ENCODE measurements at places on chromosomes 11 and 22.

GRCh38 chr11:39288011-39288410 is 2171.4 kb downstream of the LRRC4C start:
- DNase-seq, result no peak

GRCh38 chr11:47863898-47864430 is 15.8 kb upstream of the NUP160 start:
- no peak for DNase-seq

DNA sequence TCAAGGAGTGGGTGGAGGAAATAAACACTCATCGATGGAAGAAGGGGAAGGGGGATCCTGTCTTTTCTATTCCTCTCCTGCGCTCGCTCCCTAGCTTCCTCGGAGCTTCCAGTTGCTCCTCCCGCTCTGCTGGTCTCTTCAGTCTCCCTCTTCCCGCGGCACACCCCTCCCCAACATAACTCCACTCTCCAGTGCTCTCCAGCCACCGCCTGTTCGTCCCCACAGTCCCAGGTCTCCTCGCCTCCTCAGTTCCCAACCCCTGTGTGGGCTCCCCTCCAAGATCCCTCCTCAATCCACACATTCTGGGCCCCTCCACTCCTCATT is 438 bp downstream of the ZW10 start:
- no peak for DNase-seq

DNA sequence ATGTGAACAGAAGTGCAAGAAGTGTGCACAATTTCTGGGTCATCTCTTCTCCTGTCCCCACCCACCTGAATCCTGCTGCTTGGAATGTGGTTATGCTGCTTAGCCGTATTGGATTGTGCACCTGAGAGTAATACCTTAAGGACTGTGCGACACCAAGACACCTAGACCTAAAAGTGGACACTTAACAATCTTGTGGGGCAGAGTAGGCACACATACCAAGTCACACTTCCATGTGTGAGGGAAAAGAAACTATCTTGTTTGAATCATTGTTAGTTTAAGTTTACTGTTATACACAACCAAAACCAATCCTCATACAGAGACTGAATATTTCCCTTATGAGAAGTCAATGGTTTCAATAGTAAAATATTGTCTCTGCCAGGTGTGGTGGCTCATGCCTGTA is 93.7 kb downstream of the CCDC83 start:
- DNase-seq, result no peak

GRCh38 chr11:129767827-129768226 is 47.8 kb upstream of the TMEM45B start:
- DNase-seq, result no peak

DNA sequence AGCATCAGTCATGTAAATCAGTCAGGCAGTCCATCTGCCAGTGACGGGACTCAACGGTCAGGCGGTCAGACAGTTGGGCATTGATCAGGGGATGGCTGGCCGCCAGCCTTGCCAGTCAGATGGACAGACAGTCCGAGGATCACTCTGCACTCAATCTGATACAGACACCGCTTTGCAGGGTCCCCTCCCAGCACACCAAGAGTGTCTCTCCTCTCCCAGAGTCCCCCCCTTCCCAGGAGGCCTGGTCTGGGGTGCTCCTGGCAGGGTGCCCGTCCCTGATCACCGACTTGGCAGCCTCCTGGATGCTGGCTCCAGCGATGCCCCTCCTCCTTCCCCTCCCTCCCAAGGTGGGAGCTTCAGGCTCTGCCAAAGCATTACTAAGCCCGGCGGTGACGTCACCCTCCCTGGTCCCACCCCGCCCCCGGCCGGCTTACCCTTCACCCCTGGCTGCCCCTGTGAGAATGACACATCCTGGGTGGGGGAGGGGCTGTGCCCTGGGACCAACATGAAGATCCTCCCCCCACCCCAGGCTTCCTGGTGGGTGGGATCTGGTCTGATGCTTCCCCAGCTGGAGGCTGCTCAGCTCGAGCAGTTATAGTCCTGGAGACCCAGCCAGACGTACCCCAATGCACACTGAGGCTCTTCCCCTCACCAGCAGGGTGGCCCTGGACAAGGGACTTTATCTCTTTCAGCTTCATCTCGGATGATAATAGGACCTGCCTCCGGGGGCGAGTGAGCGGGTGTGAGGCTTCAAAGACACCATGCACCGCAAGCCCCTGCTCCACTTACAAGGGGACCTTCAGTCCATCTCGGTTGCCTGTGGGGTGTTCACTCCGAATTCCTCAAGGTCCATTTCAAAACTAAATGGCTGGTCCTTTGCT is 69.2 kb downstream of the CD82 start:
- no peak for DNase-seq

DNA sequence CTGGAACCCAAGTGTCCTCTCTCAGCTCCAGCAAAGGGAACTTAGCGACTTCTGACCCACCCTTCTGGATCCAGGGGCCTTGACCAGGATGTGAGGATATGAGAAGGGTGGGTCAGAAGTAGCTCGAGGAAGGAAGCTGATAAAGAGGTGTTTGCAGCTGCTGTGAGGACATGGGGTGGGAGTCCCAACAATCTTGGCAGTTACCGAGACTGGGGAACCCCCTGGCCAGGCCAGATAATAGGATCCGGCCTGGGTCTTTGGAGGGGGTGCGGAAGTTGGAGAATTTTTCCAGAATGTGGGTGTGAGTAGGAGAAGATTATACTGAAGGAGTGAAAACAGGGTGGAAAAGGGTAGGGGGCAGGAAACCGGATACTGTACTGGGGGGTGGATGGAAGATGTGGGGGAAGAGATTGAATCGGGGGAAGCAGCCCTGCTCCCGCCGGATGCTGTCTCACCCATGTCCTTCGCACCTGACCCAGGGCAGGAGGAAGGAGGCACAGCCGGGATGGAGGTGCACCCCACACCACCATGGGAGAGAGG is 2.8 kb upstream of the MCAM start:
- no peak for DNase-seq

- DNase-seq, result no peak
Measured at GRCh38 chr11:581342-581741, 5.1 kb downstream of the PHRF1 start.

- DNase-seq, result no peak
Measured at GRCh38 chr11:134756811-134757540, 344.9 kb upstream of the B3GAT1 start.

DNA sequence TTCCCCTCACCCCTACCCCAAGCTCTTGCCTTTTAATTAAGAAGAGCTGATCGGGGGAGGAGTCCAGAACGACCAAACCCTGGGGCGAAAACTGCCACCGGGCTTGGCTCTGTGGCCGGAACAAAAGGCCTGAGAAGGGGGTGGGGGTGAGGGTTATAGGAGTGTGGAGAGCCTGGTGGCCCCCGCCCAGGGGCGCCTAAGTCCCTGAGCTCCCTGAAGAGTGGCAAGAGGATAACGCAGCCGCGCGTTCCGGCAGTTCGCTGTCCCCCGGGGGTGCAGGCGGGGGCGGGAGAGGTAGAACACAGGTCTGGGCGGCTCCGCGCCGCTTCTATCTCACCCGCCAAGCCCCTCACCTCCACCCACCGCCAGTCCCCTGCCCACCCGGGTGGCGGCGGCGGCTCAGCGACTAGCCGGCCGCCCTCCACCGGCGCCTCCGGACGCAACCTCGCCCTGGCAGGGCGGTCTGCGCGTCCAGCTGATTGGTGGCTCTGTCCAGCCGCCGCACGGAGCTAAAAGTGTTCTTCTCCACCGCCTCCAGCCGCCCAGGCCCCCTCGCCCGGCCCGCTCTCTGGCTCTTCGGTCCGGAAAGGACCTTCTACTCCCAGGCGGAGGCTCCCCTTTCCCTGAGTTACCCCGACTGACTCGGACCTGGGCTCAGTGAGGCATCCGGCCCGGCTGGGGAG is 18.7 kb upstream of the BDNF start:
- no peak for DNase-seq

DNA sequence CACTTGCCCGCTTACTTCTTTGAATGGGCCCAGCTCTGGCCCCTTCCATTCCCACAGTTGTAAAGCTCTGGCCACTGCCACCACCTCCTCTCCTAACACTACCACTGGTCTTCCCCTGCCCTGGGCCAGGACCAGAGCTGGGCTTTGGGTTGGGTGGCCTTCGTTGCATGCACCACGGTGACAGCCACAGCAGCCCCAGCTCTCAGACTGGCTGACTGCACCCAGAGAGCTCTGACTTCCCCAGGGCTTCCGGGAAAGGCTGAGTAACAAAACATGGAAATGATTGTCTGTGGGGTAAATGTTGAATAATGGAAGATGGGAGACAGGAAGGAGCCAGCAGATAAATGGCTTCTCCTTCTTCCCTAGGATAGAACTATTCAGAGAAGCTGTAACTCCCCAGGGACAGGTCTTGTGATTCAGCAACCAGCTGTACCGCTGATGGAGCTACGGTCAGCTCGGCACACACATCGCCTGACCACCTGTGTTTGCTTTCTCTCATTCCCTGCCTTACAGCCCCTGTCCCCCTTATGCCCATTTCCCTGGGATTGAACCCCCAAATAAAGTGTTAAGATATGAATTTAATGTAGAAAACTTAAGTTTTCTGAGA is 27.6 kb downstream of the SCN4B start:
- DNase-seq, result no peak

GRCh38 chr11:72023335-72023734 is 24.6 kb downstream of the IL18BP start:
- DNase-seq, result no peak

DNA sequence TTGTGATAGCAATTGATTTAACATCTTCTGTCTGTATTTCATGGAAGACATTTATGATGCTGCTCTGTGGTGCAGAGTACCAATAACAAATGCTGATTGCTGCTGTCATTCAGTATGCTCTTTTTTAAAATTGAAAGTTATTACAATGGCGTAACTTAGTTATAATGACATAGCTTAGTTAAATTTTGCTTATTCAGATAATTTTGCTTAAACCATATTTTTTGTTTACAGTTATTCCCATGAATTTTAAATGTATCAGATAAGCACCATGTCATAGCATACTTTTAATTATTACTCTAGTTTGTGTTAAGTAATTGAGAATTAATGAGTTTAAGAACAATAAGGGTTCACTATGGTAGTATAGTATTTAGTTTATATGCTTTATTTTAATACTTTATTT is 15.5 kb downstream of the PRMT3 start:
- DNase-seq, result no peak

- no peak for DNase-seq
Measured at GRCh38 chr22:19218541-19219233, 40.2 kb upstream of the SLC25A1 start.

- DNase-seq, result no peak
Measured at GRCh38 chr11:92628401-92629292, 340.8 kb upstream of the MTNR1B start.

- no peak for DNase-seq
Measured at GRCh38 chr11:70739811-70740487, 341.6 kb downstream of the CTTN start.

- no peak for DNase-seq
Measured at GRCh38 chr11:38835966-38836365, 2237.9 kb upstream of the RAG2 start.

- no peak for DNase-seq
Measured at GRCh38 chr22:30253205-30253852, 6.8 kb upstream of the LIF start.

GRCh38 chr11:47270331-47271271 is 668 bp downstream of the MADD start:
- no peak for DNase-seq

DNA sequence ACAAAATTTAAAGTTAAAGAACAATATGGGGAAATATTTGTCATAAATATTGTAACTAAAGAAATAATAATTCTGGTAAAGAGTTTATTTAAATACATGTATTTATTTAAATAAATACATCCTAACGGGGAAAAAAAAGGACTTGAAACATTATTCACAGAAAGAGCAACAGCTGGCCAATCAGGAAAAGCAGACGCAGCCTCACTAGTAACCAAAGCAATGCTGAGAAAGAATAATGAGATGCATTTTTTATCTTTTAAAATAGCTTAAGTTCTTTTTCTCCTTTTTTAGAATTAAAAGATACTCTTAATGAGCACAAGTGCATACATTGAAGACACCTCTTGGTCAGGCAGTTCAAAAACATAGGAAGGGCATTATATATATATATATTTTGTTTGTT is 2.6 kb upstream of the LTO1 start:
- no peak for DNase-seq

DNA sequence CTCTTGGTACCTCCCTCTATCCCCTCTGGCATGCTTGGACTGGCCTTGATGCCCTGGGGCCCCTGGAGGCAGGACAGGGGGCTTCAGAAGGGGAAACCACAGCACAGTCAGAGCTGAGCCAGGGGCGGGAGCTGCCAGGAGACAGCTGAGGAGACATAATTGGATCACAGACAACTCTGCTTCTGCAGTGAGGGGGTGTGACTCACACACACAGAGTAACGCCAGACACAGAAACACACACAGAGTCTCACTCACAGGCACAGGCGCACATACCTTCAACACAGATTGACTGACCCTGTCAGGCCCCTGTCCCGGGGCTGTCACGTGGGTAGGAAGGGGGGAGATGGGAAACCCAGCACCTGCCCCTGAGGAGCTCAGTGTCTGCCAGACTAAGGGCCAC is 20.6 kb downstream of the STARD10 start:
- DNase-seq, result no peak

- DNase-seq, result no peak
Measured at GRCh38 chr11:95065336-95065735, 1.4 kb upstream of the SRSF8 start.

GRCh38 chr22:17753401-17753989 is 20.8 kb downstream of the BID start:
- DNase-seq, result no peak

DNA sequence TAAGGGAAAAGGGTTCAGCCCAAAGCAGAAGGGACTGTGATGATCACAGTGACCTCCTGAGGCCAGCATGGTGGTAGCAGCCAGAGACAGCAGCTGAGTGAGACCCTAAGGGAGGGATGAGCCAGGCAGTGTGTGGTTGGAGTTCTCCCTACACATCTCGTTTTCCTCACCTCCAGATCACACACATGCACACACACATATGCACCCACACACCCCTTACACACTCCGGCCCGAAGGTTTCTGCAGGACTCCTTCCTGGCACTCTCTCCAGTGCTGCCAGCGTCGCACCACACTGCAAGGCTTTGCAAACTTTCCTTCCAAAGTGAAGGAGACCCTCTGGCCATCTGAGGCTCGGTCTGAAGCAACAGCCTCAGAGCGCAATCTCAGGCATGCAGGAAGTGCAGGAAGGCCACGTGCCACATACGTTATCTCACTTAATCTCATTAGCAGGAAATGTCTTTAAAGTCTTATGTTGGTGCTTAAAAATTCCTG is 26.9 kb upstream of the TP53I11 start:
- peak; percentile 51 for DNase-seq

DNA sequence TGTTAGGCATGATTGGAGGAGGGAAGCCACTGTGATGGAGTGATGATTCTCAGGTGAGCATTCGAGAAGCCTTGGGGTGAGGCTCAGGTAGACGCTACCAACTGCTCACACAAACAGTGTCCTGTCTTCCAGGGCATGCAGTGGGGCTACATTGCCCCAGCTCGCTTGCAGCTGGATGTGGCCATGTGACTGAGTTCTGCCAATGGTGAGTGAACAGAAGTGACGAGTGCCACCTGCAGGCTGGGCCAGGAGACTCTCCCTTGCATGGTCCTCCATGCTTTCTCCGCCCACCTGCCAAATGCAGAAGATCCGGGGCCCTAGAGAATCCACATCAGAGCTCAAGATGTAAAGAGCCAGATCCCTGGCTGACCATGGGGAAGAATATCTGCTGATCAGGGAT is 195.9 kb downstream of the BCR start:
- DNase-seq, result no peak

- DNase-seq, result no peak
Measured at GRCh38 chr22:40418366-40419201, 48.2 kb downstream of the SGSM3 start.
